ENCODE measurements at places on chromosomes 5 and 9. TPM values are rescaled to one million over a fixed set of nuclear protein-coding genes. Genes with fewer than 3 reads are reported as not detected.

CNTNAP3B gene
- 35.9 TPM for total RNA-seq

UNC5A gene
- 6.1 TPM for total RNA-seq

DNA sequence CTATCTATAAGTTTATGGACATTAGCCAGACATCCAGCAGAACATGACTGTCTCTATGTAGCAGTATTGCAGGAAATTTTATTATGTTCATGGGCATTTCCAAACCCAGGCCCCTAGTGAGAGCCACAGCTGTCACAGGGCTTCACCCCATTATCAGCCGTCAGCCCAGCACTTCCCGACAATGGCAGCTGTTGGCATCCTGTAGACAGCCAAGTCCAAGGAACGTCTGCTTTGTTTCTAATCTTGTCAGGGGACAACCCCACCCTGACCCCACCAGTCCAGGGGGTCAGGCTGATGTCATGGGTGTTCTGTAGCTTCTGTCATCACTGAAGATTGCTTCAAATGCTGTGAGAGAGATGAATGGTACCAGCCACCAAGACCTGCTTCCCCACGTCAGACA lies 565.3 kb upstream of the BRINP1 start:
- DNase-seq, result no peak

ORM1 gene
- total RNA-seq, result 0.82 TPM

GRCh38 chr9:127032256-127032655 lies 90.2 kb downstream of the ANGPTL2 start:
- DNase-seq, result no peak

- DNase-seq, result no peak
These were observed 20.6 kb upstream of the ANGPTL2 start for GRCh38 chr9:127142931-127143464.

GRCh38 chr5:82345108-82345507 lies 67.0 kb upstream of the RPS23 start:
- no peak for DNase-seq

PCDHA6 gene
- total RNA-seq, result 17.1 TPM

C9orf57 gene
- total RNA-seq, result not detected

DNA sequence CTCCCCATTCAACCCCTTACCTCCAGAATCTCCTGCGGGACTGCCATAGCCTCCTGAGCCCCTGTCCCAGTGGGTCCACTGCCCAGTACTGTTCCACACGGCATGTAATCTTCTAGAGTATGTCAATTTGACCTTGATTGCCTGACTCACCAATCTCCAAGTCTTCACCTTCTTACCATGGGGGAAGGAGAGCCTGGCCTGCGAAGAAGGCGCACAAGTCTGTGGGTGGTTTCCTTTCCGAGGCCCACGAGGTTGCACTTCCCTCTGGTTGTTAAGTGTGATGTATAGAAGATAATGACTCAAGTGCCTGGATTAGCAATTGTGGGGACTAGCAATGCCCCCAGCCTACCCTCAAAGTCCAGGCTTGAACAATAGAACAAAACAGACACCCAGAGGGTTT lies 8.1 kb upstream of the TENT4A start:
- no peak for DNase-seq

DNA sequence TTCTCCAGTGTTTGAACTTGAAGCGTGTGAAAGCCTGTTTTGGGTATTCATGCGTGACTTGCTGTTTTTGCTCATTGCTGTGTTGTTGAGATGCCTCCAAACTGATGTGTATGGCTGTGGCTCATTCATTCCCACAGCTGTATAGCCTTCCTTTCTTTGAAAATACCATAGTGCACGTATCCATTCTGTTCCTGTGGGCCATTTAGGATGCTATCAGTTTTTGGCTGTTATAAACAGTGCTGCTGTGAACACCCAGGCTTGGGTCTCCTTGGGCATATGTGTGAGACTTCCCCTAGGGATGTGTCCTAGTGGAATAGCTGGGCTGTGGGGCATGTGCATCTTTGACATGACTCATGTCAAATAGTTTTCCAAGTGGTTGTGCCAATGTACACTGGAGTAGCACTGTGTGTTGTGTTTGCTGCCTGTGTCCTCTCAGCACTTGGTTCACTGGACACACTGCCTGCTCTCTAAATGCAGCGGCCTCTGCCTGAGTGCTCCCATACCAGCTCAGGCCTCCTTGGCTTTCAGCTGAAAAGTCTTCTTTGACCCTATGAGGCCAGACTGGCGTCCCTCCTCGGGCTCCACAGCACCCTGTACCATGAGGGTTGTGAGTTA lies 102.6 kb upstream of the TBC1D2 start:
- DNase-seq, result no peak
